ENCODE measurements at places on chromosomes 13 and 19. TPM values are rescaled to one million over a fixed set of nuclear protein-coding genes. Genes with fewer than 3 reads are reported as not detected.

KRI1 gene
- 27.2 TPM for total RNA-seq

SCGB2B2 gene
- total RNA-seq, result 0.42 TPM

KLK4 gene
- total RNA-seq, result 1.2 TPM

KLHL1 gene
- not detected for total RNA-seq

SLC1A5 gene
- 169 TPM for total RNA-seq

LILRB2 gene
- total RNA-seq, result 1.3 TPM

CGB7 gene
- total RNA-seq, result not detected

DNA sequence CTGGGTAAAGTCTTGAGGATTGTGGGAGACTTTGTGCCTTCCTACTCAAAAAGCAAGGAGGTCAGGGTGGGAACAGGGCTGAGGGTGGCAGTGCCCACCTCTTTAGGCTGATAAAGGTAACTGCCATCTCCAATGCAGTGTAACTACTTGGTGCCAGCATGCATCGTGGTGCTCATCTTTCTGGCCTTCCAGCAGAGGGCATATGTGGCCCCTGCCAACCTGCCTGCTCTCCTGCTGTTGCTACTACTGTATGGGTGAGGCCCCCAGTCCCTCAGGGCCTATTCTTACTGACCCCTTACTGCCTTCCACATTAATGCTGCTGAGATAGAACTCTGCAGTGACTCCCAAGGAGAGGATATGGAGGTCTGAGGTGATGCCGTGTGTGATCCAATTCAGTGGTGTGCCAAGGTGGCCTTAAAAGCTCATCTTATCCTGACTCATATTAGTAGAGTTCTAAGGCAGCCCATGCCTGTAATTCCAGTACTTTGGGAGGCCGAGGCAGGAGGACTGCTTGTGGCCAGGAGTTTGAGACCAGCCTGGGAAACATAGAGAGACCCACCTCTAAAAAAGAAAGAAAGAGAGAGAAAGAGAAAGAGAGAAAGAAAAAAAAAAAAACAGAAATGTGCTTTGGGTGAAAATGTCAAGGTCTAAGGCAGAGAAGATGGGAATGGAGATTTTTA, 9.7 kb upstream of the ARHGAP45 start:
- no peak overlapping the region for H3K27ac ChIP-seq
- no peaks in the 10 kb centered on the region for H3K36me3 ChIP-seq
- no peaks in the 10 kb centered on the region for H3K27me3 ChIP-seq
- DNase-seq, result no peak
- H3K4me3 ChIP-seq, result no peak overlapping the region

GRCh38 chr19:30161021-30161655, 211.0 kb upstream of the ZNF536 start:
- no peaks in the 10 kb centered on the region for H3K4me1 ChIP-seq
- H3K36me3 ChIP-seq, result no peaks in the 10 kb centered on the region
- H3K27me3 ChIP-seq, result no peaks in the 10 kb centered on the region
- H3K27ac ChIP-seq, result no peak overlapping the region
- DNase-seq, result peak; percentile 4

GRCh38 chr19:19445911-19446361, 40.5 kb downstream of the GATAD2A start:
- DNase-seq, result no peak
- H3K36me3 ChIP-seq, result no peaks in the 10 kb centered on the region
- no peak overlapping the region for H3K27ac ChIP-seq
- H3K4me3 ChIP-seq, result no peak overlapping the region

DNA sequence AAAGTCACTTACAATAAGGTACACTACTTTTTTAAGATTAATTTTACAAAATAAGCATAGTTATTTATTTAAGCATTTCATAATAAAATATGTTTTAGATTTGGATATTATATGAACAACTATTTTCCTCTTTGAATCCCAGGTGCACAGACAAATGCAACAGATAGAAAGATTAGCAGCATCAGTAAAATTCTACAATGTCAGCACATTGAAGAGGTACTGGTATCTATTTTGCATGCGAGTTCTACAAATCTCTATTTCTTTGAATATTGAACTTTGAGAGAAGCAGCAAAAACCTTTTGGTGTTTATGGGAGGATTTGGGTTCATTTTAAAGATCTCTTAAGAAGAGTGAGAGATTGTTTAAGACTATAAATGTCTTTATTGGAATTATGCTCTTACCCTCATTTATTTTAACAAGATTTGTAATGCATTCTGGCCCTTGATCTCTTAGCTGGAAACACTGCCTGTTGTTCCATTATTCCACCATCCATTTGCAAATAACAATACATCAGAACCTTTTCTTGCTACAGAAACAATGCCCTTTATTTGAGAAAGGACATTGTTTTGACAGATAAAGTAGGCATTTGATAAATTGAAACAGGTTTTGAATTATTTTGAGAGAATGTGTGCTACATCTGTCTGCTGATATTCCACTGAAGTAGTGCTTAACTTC, 558.8 kb upstream of the KLHL1 start:
- H3K4me1 ChIP-seq, result no peaks in the 10 kb centered on the region
- H3K27ac ChIP-seq, result no peak overlapping the region
- DNase-seq, result no peak
- no peak overlapping the region for H3K4me3 ChIP-seq
- no peaks in the 10 kb centered on the region for H3K27me3 ChIP-seq

DNA sequence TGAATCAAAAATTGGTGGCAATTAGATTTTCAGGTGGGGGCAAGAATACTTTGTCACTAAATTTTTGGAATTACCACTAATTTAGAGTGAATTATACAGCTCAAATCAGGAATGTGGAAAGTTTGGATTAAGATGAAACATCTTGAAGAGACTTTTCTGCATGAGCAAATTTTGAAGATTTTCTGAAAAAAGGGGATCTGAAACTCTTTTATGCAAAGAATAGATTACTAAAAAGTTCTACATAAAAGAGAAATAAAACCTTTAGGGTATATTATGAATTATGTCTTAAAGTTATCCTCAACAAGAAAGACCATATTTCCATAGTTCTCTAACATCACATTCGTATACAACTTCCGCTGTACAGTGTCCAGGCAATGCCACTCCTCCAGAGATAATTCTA, 36.7 kb downstream of the ZNF93 start:
- no peaks in the 10 kb centered on the region for H3K36me3 ChIP-seq
- H3K27me3 ChIP-seq, result no peaks in the 10 kb centered on the region
- no peaks in the 10 kb centered on the region for H3K4me1 ChIP-seq
- no peak overlapping the region for H3K4me3 ChIP-seq
- no peak for DNase-seq

GRCh38 chr13:79003989-79004898, 345.3 kb upstream of the OBI1 start:
- H3K27me3 ChIP-seq, result no peaks in the 10 kb centered on the region
- H3K4me1 ChIP-seq, result no peaks in the 10 kb centered on the region
- H3K36me3 ChIP-seq, result no peaks in the 10 kb centered on the region
- H3K4me3 ChIP-seq, result no peak overlapping the region

GRCh38 chr19:50384685-50385535, 763 bp downstream of the POLD1 start:
- peak overlapping the region; percentile 74 for H3K27ac ChIP-seq
- H3K4me1 ChIP-seq, result peaks cover 3% of the 10 kb centered on the region
- H3K27me3 ChIP-seq, result no peaks in the 10 kb centered on the region
- peak overlapping the region; percentile 53 for H3K4me3 ChIP-seq
- no peak for DNase-seq
- H3K36me3 ChIP-seq, result peaks cover 2% of the 10 kb centered on the region

DNA sequence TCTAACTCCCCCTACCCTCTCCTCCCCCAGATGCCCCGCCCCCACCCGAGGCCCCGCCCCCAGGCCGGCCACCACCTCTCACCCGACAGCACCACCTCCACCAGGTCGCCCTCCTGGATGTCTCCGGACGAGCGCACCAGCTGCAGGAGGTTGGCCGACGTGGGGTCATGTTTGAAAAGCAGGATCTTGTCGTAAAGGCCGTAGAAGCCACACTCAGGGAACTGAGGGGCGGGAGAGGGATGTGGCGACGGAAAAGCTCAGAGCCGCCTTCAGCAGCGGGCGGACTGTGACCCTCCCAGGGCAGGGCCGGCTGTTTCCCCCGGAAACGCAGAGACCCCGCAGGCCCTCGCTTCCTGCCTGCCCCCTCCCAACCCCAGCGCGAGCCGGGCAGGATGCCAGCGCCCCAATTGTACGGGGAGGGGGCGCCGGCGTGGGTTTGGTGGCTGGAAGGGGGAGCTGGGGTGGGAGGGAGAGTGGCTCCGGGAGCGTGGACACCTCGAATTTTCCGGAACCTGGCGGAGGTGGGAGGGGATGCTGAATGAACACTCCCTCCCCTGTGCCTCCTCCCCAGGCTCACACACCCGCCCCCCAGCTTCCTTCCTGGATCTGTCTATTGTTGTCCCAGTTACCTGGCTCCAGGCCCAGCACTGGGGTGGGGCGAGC, 3.0 kb downstream of the PRKD2 start:
- peak overlapping the region; percentile 79 for H3K27ac ChIP-seq
- DNase-seq, result peak; percentile 99
- peaks cover 10% of the 10 kb centered on the region for H3K4me1 ChIP-seq

- H3K4me3 ChIP-seq, result no peak overlapping the region
- H3K27me3 ChIP-seq, result no peaks in the 10 kb centered on the region
- no peak overlapping the region for H3K27ac ChIP-seq
- no peaks in the 10 kb centered on the region for H3K36me3 ChIP-seq
- DNase-seq, result no peak
These were observed 46.0 kb downstream of the ATP11A start for GRCh38 chr13:112735791-112736190.

- peak; percentile 80 for DNase-seq
- no peak overlapping the region for H3K27ac ChIP-seq
- H3K4me1 ChIP-seq, result no peaks in the 10 kb centered on the region
- H3K4me3 ChIP-seq, result no peak overlapping the region
- no peaks in the 10 kb centered on the region for H3K36me3 ChIP-seq
These were observed 267.3 kb downstream of the DLEU7 start for GRCh38 chr13:50576156-50576555.

DNA sequence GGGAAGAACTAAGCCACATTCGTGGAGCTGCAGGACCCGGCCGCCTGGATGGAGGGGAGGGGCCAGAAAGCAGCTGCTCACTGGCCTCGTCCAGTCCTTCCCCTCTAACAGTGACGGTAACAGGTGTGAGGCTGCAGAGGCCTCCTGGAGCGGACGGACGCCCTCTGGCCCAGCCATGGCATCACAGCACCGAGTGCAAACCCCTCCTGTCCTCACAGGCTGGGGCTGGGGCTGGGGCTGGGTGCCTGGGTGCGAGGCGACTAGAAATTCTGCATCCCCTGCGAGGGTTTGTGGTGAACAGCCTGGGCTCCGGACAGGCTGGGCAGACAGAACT, 3.6 kb downstream of the MICOS13 start:
- DNase-seq, result no peak
- H3K36me3 ChIP-seq, result no peaks in the 10 kb centered on the region
- H3K27me3 ChIP-seq, result no peaks in the 10 kb centered on the region
- peaks cover 7% of the 10 kb centered on the region for H3K4me1 ChIP-seq

DNA sequence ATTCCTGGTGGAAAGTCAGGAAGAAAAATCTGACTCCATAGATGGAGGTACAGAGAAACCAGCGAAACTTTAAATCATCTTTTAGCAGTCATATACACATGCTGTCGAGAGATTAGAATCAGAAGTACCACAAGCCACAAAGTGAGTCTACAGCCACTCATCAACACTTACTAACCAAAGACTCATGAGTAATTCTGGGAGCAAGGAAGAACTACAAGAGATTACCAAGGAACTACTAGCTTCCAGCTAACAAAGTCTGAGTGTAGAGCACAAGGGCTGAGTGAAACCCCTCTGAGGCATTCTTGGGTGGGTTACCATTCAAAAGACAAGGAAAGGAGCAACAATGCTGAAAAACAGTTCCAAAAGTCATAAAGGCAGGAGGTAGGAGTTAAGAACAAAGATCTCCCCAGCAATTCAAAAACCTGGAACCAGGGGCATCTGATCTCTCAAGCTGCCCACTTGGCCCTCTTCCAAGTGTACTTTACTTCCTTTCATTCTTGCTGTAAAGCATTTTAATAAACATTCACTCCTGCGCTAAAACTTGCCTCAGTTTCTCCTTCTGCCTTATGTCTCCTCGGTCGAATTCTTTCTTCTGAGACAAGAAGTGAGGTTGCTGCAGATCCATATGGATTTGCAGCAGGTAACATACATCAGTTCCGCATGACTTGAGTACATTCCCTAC, 13.0 kb downstream of the RBM26 start:
- H3K36me3 ChIP-seq, result peaks cover 4% of the 10 kb centered on the region
- H3K27ac ChIP-seq, result no peak overlapping the region
- no peaks in the 10 kb centered on the region for H3K27me3 ChIP-seq
- H3K4me3 ChIP-seq, result no peak overlapping the region
- H3K4me1 ChIP-seq, result peaks cover 5% of the 10 kb centered on the region

- no peak for DNase-seq
- no peaks in the 10 kb centered on the region for H3K27me3 ChIP-seq
- H3K36me3 ChIP-seq, result no peaks in the 10 kb centered on the region
- peaks cover 10% of the 10 kb centered on the region for H3K4me1 ChIP-seq
- H3K4me3 ChIP-seq, result no peak overlapping the region
These were observed 17.0 kb downstream of the HAUS8 start for GRCh38 chr19:17058236-17058635.

DNA sequence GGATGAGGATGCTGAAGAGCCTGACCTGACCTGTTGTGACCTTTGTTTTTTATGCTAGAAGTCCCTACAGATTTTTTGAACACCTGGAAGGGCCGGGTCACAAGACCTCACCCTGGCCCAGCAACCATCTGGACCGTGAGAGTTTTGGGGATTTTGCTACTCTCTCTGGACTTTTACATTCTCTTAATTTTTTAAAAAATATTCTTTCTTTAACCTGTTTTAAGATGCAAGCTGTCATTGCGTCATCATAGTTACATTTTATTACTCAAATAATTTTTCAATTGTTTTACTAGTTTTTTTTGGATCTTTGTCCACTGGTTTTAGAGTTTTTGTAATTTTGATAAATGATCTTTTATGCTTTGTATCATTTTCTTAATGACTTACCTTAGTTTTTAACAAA, 7.5 kb downstream of the DKKL1 start:
- no peak overlapping the region for H3K4me3 ChIP-seq
- no peaks in the 10 kb centered on the region for H3K4me1 ChIP-seq
- DNase-seq, result no peak
- H3K27ac ChIP-seq, result no peak overlapping the region
- no peaks in the 10 kb centered on the region for H3K36me3 ChIP-seq

- H3K27ac ChIP-seq, result no peak overlapping the region
- no peaks in the 10 kb centered on the region for H3K36me3 ChIP-seq
- H3K4me3 ChIP-seq, result no peak overlapping the region
- H3K4me1 ChIP-seq, result no peaks in the 10 kb centered on the region
- no peaks in the 10 kb centered on the region for H3K27me3 ChIP-seq
These were observed 136.8 kb downstream of the TBC1D4 start for GRCh38 chr13:75345193-75345592.

Data from colonic mucosa (tissue), 4 donors.